ENCODE measurements at places on chromosomes 1 and 21. TPM values are rescaled to one million over a fixed set of nuclear protein-coding genes. Genes with fewer than 3 reads are reported as not detected.

Gene ALG14
- 6.8 TPM for polyA plus RNA-seq

Gene PM20D1
- 2.6 TPM for polyA plus RNA-seq

Gene RSPH1
- not detected for polyA plus RNA-seq

Gene TFF3
- not detected for polyA plus RNA-seq

Gene LAMC2
- polyA plus RNA-seq: not detected

Gene BMP8A
- polyA plus RNA-seq: not detected

Gene DIO1
- not detected for polyA plus RNA-seq

Gene NEXN
- 0.84 TPM for polyA plus RNA-seq

Gene PLEKHN1
- 0.49 TPM for polyA plus RNA-seq

Gene LEFTY2
- polyA plus RNA-seq: not detected

Gene SLC45A1
- polyA plus RNA-seq: 0.70 TPM

Gene ESPN
- polyA plus RNA-seq: 0.48 TPM

Gene RCC2
- polyA plus RNA-seq: 27.5 TPM

Gene C8A
- polyA plus RNA-seq: not detected

Gene CACNA1E
- polyA plus RNA-seq: not detected

Gene AMY1A
- not detected for polyA plus RNA-seq

Gene ATF6
- 14.7 TPM for polyA plus RNA-seq

Gene KCNT2
- not detected for polyA plus RNA-seq

Gene ELAPOR1
- polyA plus RNA-seq: 15.7 TPM

Gene SMCP
- polyA plus RNA-seq: not detected

Gene HES2
- not detected for polyA plus RNA-seq

Gene NENF
- polyA plus RNA-seq: 49.9 TPM

Gene ANKRD35
- polyA plus RNA-seq: 1.3 TPM
